Keratinocyte (primary cell): ENCODE measurements at places on chromosomes 13 and 19. TPM values are rescaled to one million over a fixed set of nuclear protein-coding genes. Genes with fewer than 3 reads are reported as not detected.

ZNF492 gene
- polyA plus RNA-seq: 0.15 to 0.43 TPM (median 0.36 TPM) in 3 replicates

GSX1 gene
- not detected in 3 replicates for polyA plus RNA-seq

KLK2 gene
- 0.07 to 0.14 TPM in 2 of 3 replicates, not detected in the other for polyA plus RNA-seq

SYT5 gene
- 0.05 to 0.39 TPM (median 0.33 TPM) in 3 replicates for polyA plus RNA-seq

MED4 gene
- 49.5 to 62.4 TPM (median 51.2 TPM) in 3 replicates for polyA plus RNA-seq

RCBTB2 gene
- 3.4 to 5.5 TPM (median 4.6 TPM) in 3 replicates for polyA plus RNA-seq

C3 gene
- polyA plus RNA-seq: 10.7 to 85.7 TPM (median 14.8 TPM) in 3 replicates

CPAMD8 gene
- 0.35 to 1.3 TPM (median 0.38 TPM) in 3 replicates for polyA plus RNA-seq

KLK4 gene
- polyA plus RNA-seq: not detected in 3 replicates

POSTN gene
- 13.4 to 82.4 TPM (median 31.8 TPM) in 3 replicates for polyA plus RNA-seq

- DNase-seq: no peak
Observed at GRCh38 chr19:7994114-7994513, 11.3 kb downstream of the ELAVL1 start.

DNA sequence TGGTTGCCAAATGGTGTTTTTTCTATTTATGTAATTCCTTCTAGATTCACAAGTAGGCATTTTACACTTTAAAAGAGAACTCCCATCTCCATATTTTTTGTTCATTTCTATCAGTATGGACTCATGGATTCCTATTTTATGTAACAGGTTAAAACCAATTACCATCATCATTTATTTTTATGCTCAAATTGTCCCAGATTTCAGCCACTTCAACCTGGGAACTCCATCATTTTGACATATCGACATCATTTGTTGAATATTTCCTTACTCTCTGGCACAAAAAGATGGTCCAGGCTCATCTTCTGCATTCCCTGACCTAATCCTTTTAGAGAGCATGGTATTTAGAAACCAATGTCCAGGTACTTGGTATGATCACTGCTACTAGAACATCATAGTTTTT is 79.9 kb downstream of the VWA8 start:
- DNase-seq: no peak

DNA sequence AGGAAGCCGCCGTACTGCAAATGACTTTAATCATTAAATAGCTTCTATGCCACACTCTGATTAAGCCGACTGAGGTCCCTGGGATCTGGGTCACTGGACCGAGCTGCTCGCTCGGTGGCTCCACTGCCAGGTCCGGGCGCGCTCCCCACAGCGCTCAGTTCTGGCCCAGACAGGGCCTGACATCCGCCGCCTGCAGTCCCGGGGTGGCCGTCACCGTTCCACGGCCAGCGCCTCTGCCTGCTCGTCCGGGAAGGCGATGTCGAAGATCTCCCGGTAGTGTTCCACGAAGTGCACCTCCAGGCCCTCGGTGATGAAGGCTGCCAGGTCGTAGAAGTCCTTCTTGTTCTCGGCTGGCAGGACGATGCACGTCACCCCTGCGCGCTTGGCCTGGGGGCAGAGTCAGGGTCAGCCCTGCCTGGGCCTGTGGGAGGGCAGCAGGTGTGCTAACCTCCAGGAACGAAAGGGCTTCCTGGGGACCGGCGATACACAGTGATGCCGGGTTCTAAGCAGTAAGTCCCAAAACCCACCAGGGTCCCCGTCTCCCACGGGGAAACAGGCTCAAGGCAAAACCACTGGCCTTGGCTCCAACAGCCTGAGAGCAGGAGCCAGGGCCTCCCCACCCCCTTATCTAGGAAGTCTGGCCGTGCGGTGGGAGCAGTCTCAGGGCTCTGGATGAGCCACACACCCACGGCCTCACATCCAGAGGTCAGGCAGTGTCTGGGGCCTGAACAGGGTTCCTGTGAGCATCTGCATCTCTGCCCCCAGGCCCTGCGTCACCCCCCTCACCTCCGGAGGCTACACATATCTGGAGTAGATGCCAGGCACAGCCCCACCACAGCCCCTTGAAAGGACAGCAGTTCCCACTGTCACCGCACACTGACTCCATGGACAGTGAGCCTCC is 2.0 kb downstream of the RPL36 start:
- no peak for DNase-seq

DNA sequence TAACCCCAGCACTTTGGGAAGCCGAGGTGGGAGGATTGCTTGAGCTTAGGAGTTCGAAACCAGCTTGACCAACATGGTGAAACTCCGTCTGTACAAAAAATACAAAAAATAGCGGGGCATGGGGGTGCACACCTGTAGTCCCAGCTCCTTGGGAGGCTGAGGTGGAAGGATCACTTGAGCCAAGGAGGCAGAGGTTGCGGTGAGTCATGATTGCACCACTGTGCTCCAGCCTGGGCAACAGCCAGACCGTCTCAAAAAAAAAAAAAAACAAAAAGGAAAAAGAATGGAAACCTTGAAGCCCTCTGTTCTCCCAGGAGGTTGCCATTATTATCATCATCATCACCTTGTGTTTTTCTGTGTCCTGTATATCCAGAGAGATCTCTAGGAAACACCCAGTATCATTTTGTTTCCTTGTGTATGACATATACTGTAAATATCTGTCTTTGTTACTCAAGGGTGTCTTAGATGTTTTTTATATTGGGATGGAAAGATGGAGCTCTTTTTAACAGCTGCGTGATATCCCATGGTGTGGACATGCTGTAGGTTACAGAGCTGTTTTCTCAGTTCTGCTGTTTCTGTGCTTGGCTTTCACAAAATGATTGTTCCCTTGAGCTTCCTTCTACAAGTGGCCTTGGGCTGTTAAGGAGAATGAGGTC is 11.8 kb downstream of the CHAF1A start:
- DNase-seq: no peak

- DNase-seq: no peak
Observed at GRCh38 chr13:110319397-110319773, 12.3 kb downstream of the COL4A2 start.

DNA sequence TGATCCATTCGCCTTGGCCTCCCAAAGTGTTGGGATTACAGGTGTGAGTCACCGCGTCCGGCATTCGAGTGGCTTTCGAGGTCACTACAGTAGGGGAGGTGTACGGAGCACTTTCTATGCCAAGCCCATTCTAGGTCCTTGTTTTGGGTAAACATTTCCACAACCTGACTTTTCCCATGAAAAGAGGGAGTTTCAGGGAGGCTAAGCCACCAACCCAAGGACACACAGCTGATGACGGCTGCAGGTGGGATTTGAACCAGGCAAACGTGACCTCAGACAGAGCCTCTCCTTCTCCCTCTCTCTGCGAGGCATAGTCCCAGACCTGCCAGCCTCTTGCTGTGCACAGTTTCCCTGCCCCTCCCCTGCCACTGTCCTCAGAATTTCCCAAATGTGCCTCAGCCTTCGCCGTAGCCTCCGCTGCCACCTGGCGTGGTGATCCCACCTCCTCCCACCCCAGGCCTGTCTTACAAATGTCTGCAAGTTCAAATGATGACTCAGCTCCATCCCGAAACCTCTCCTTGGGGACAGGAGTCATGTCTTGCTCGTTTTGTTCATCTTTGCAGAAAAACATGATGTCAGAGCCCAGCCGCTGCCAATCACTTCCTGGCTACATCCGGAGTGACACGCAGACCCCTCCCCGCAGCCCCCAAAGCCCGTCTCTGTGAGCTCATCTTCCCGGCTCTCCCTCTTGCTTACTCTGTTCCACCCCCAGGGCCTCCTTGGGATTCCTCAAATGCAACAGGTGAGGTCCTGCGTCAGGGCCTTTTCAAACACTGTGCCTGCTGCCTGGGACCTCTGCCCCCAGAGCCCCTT is 6.6 kb upstream of the GADD45B start:
- DNase-seq: peak; percentile 42

GRCh38 chr13:44236370-44236769 is 137.3 kb upstream of the SERP2 start:
- no peak for DNase-seq

GRCh38 chr13:107864543-107865317 is 350.6 kb downstream of the LIG4 start:
- DNase-seq: no peak

GRCh38 chr13:25910243-25910642 is 141.6 kb downstream of the SHISA2 start:
- DNase-seq: no peak

DNA sequence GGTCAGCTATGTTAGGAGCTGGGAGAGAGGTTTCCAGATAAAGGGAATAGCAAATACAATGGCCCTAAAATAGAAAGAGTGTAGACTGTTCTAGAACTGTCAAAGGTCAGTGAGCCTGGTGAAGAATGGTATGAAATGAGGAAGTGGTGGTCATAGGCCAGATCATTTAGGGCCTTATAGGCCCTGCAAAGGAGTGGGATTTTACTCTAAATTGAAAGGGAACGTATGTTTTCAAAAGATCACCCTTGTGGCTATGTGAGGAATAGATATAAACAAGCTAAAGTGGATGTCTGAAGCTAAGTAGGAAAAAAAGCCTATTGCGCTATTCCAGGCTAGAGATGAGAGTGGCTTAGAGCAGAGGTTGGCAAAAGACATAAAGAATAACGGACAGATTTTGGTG is 70.7 kb upstream of the TDRD3 start:
- DNase-seq: no peak

DNA sequence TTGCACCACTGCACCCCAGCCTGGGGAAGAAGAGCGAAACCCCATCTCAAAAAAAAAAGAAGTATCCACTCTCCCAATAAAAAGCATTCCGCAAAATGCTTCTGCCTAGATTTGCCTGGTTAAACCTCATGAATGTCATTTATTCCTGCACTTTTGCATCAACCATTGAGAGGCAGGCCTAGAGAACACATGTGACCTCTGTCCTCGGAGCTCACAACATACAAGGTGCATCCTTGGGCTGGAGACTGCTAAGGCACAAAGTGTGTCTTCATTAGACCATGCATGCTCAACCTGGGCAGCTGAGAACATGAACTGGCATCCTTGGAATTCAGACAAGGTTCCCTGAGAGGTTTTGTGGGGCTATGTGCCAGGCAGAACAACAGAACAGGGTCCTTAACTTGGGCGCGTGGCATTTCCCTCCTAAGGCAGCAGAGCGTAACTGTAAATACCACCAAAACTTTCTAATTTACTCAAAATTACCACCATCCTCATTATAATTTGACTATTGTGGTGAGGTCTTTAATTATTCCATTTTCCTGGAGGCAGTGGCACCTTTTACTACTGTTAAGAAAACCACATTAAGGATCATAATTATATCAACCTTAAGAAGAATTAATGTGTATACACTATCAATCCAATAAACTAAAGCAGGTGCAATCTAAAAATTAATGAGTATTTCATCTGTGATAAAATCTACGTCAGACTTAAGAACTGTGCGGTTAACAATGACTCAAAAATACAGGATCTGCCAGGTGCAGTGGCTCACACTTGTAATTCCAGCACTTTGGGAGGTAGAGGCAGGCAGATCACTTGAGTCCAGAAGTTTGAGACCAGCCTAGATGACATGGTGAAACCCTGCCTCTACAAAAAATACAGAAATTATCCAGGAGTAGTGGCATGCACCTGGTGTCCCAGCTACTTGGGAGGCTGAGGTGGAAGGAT is 13.8 kb downstream of the RCBTB1 start:
- DNase-seq: no peak

- DNase-seq: no peak
Observed at GRCh38 chr13:78238911-78239310, 320.3 kb upstream of the EDNRB start.

DNA sequence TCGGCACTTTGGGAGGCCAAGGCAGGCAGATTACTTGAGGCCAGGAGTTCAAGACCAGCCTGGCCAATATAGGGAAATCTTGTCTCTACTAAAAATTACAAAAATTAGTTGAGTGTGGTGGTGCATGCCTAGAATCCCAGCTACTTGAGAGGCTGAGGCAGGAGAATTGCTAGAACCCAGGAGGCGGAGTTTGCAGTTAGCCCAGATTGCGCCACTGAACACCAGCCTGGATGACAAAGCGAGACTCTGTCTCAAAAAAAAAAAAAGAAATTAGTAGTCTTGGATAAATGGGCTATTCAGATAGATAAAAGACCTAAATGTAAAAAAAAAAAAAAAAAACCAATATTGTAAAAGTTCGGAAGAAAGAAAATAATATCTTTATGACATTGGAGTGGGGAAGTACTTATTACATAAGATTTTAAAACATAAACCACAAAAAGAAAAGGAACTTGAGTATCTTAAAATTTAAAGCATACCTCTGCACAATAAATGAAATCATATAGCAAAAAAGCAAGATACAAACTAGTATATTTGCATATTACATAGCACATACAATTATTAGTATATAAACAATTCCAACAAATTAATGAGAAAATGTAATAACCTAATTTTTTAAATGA is 26.7 kb upstream of the RNASEH2B start:
- no peak for DNase-seq

GRCh38 chr13:93794197-93794885 is 567.7 kb downstream of the GPC6 start:
- no peak for DNase-seq

DNA sequence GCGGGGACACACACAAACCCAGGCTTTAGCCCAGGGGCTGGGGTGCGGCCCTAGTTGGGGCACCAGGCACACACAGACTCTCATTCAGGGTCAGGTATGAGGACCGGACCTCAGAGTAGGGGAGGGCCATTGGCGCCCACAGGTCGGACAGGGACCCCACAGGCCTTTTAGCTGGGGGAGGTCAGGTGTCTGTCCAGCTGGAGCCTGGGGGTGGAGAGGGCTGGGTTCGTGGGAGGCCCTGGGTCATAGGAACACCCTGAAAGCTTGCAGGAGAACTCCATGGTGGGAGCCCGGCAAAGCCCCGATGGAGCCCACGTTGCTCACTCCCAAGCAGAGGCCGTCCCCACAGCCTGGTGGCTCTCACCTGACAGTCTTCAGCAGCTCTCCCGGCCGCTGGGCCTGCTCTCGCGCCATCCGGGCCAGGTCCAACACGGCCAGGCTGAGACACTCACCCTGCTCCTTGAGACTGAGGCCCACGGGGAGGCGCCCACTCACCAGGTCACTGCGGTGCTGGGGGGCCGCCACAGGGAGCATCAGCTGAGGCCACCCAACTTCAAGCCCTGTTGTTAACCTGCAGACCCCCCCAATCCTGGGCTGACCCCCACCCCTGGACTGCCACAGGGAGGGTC is 5.0 kb downstream of the JAK3 start:
- no peak for DNase-seq

DNA sequence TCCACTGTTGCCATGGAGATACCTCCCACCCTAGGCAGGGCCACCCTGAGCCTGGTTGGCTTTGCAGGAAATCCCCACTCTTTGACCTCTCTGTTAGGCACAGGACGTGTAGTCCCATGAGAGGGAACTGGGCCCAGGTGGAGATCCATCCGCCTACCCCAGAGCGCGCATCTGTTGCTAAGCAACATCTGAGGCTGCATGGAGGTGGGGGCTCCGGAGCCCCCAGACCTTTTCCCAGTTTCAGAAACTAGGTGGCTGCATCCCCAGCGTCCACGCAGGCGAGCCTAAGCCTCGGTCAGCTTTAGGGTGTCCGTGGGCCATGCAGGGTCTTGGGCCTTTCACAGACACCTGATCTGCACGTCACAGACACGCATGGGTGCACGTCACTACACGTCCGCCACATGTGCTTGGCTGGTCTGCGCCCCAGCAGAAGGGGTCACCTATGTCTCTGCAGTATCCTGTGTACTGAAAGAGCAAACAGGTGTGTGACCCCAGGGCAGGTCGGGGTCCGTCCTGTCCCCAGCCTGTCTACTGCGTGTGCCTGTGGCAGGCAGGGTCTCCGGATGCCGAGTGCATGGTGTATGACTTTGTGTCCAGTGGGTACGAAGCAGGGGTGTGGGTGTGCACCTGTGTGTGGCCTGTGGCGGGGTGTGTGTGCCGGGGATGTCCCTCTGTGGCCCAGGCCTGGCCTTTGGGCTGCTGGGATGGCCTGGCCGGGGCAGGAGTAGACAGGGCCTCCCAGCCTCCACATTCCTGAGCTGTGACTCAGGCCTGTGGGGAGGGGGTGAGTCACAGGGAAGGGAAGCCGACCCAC is 4.1 kb upstream of the CIRBP start:
- no peak for DNase-seq

- DNase-seq: no peak
Observed at GRCh38 chr13:102913914-102914313, 68.1 kb downstream of the ERCC5 start.
